Activated CD4-positive, alpha-beta T cell treated with anti-CD3 and anti-CD28 coated beads, Interleukin-2, amount 50 U/mL, for 48 hours (primary cell): ENCODE measurements at places on chromosomes 1 and 21.

DNA sequence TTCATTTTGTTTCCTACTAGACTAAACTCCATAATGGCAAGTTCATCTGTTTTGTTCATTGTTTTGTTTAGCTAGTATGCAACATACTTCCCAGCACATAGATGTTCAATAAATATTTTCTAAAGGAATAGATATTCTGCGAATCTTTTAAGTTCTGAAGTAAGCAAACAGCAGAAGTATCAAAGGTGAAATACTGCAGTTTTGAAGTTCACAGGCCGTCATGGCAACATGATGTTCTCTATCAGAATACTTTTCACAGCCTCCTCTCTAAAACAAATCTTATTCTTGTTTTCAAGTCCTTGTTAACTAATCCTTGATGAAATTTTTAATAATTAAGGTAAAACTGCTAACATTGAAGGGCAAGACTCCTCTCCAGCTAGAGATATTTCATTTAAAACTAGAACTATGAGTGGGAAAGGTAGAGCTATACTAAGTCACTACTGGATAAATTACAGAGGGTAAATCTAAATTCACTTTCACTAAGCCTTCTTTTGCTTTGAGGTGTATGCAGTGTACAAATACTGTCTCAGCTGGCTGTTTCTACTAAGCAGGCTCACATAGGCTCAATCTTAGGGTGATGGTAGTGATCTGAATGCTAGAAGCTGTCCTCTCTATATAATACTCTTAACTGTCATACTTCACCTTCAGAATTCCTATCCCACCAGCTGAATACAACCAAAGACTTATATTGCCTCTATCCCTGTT, 96.7 kb downstream of the ZZZ3 start:
- no peak for DNase-seq

- no peak for DNase-seq
Observed at GRCh38 chr1:226248796-226249195, 25.3 kb downstream of the MIXL1 start.

- no peak for DNase-seq
Observed at GRCh38 chr1:22096036-22096435, 43.5 kb downstream of the CDC42 start.

- DNase-seq = no peak
Observed at GRCh38 chr1:58481962-58482361, 64.6 kb downstream of the OMA1 start.

DNA sequence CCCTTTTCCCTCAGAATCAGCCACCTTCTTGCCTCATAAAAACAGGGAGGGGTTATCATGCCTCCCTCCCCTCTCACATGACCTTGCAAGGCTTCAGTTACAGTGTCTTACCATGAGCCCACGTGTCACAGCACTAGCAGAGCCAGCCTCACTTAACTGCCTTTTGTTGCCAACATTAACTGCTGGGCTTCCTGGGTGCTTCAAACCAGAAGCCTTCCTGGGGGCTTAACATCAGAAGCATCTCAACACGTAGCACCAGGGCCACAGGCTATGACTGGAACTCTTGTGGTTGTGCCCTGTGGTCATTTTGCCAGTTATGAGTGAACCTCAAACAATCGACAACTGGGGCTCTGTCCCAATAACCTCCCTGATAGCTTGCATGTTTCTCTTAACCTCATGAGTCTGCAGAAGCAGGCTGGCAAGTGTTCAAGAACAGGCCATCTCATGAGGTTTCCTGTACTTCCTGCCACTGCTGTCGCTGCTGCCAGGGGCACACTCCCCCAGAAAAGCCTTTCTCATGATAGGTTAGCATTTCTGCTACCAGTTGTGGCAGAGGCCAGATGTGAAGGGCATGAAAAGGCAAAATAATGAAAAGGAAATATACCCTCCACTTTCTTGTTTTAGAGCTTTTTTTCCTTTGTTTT, 132.2 kb downstream of the GLUL start:
- DNase-seq = peak; percentile 41

DNA sequence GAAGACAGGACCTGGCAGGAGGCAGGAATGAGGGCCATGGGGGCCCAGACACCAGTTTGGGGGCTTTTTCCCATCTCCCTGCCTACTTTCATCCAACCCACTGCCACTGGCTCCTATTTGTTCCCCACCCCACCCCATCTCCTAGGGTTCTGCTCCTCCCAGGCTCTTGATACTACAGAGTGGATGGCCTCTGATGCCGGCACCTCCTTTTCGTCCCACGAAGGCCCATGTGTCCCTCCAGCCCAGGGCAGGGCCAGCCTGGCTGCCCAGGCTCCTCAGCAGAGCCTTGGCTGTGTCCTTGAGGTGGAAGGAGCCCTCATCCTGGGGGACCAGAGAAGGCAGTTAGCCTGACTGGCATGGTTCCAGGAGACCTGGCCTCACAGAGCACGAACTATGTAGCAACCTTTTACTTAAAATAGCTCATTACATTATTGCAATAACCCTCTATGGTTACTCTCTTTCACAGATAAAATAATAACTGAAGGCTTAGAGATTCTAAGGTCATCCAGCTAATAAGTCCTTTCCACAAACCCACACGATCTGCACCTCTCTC, 3.5 kb downstream of the POMGNT1 start:
- DNase-seq = no peak

GRCh38 chr1:167136191-167136614, 42.3 kb downstream of the STYXL2 start:
- no peak for DNase-seq

DNA sequence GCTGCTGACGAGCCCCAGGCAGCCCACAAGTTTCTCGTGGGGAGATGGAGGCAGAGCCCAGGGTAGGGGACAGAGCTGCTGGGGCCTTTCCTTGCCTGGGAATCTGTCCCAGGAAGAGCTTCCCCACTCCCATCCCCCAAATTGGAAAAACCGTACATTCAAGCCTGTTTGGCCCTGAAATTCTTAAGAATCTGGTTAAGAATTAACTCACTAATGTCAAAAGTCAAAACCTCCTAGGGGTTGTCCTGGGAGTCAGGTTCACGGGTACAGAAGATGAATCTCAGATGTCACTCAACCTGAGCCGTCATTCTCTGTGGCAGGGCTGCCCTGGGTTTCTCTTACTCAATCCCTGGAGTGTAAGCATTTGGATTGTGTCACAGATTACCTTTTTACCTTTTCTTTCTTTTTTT, 8.4 kb downstream of the C1orf115 start:
- no peak for DNase-seq

DNA sequence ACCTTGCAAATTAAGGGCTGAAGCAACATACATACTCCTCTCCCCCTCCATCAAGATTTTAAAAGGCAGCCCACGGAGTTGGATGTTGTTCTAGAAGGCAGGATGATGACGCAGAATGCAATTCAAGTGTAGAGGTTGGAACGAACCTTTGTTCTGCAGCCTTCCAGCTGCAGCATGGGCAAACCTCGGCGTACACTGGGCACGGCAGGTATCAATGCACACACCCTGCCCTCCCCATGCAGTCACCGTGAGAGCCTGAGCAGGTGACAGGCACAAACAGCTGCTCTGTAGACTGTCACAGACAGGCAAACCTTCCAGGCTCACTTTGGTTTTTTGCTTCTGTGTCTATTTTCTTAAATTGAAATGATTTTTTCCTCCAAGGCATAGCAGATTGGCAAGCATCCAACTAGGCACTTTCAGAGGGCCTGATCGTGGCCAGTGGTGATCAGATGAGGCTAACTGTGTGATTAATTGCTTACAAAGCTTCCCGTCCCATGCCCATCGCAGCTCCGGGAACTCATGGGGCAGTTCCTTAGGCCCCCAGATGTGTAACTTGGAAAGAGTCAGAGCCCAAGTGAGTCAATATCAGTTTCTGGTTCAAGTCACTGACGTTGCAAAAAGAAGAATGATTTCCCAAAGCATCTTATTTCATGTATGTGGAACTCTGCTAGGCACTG, 82.3 kb downstream of the ITPKB start:
- no peak for DNase-seq

- DNase-seq = no peak
Observed at GRCh38 chr1:4330805-4331766, 323.3 kb upstream of the AJAP1 start.

DNA sequence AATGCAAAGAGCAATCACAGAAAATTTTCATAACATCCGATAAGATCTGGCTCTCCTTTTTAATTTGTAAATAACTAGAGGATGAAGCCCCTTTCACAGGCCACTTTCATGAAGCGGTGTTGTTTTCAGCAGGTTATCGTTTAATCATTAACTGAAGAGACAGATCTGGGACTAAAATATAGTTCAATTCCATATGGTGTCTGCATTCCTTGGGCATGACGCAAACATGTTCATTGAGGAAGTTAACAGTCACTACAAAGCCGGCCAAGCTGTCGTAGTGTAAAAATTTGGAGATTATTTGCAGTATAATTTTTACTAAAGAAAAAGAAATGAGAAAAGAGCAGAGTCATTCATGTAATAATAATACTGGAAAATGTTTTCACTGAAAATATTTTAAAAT, 565.2 kb upstream of the ADAMTS5 start:
- no peak for DNase-seq

GRCh38 chr1:186374303-186375151, 526 bp downstream of the TPR start:
- DNase-seq = peak; percentile 32

DNA sequence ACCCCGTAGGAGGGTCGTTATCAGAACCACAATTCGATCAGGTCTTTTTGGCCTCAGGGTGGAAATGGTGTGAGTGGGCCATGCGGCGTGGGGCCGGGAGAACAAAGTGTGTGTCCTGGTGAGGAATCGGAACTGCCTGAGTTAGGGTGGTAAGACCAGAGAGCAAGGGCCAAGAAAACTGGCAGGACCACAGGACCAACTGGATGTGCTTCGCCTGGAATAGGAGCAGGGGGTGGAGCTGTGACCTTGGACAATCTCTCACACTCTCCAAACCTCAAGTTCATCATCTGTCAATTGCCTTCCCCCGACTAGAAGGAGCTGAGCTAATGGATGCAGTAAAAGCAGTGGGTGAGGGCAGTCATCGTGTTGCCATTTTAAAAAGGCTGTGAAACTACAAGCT, 59.5 kb downstream of the NAV1 start:
- no peak for DNase-seq

GRCh38 chr1:28154078-28154594, 22.4 kb downstream of the PTAFR start:
- no peak for DNase-seq

GRCh38 chr1:41860771-41861170, 58.0 kb downstream of the HIVEP3 start:
- DNase-seq = no peak

DNA sequence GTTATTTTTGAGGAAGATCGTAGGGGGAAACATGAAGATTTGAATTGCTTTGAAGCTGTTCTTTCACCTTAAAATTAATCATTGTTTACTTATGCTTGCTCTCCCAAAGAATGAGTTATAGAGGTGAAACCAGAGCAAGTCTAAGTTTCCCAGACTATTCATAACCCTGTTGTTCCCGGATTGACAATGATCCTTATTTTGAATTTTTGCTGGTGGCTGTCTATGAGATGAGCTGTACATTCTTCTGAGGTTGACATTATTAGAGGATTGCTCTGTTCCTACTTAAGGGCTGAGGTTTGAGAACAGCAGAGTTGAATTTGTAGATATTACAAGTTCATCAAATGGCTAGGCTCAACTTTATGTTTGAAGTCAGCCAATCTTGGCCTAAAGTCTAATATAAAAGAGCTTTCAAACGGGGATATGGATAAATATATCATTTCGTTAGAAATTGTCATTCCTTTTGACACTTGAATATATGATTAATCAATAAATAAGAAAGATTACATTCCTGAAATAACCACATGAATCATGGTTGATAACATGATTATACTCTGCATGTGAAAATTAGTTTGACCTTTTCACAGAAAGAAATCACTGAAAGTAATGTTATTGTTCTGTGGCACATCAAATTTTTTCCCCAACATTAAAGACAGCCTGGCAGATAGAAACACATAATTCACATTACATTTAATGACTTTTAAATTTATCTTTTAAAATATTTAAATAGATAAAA, 19.1 kb upstream of the PDE4B start:
- DNase-seq = no peak

- no peak for DNase-seq
Observed at GRCh38 chr1:110604586-110605148, 1.5 kb downstream of the KCNA2 start.

DNA sequence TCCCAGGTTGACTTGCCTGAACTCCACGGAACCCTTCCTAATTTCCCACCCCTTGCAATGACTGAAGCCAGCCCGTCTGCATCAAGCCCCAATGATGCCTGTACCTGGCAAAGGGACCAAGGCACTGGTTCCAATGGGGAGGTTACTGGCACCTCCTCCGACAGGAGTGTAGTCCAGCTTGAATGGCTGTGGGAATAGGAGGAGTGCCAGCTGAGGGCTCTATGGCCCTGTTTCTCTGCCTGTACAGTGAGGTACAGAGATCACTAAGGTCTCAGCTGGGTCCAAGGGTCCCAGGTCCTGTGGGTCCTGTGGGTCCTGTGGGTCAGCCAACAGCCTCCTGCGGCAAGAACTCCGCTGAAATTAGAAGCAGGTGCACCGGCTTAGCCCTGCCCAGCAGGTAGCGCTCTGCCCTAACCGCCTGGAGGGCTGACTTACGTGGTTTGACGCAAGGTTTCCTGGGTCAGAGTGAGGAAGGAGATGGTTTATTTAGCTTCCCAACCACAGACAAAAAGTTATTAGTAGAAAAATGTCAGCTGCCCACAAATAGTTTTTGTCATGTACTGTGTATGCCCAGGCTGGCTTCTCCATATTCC, 9.9 kb upstream of the SPRR4 start:
- no peak for DNase-seq

DNA sequence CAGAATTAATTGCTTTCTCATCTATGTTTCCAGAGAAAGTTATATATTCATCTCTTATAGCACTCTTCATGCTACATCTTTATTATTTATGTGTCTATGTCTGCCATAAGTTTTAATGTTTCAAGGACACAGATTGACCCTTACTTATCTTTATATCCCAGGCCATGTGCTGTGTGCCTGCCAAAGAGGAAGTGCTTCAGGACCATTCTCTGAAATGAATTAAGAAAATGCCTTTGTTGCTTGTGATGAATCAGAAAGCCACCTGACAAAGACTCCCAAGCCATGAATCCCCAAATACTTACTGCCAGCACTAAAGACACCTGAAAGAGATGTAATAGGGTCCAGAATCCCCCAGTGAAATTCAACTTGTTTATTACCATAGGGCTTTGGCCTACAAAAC, 342.1 kb upstream of the C1orf87 start:
- DNase-seq = no peak

DNA sequence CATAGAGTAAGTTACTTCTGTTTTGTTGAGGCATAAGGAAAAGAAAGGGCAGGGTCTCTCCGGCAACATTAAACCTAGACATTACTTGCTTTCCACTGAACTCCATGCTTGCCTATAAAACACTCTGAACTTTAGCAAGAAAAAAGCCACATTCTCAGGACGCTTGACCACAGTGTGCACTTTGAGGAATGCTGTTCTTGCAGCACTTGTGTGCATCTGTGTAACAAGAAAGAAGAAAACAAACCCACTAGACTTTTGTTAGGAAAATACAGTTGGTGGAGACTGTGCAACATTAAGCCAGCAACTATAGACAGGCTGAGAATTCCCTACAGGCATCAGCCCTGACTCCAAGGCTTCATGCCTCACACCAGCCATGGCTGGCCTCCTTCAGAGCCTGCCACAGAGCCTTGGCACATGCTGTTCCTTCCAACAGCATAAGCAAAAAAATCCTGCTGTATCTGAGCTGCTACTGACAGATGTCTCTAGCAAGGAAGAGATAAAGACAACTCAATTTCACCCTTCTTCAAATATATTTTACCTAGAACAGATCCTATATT, 5.8 kb downstream of the PDZK1 start:
- DNase-seq = no peak

- DNase-seq = no peak
Observed at GRCh38 chr1:23420778-23421177, 3.8 kb downstream of the TCEA3 start.
